ENCODE measurements at places on chromosomes 3 and 15. TPM values are rescaled to one million over a fixed set of nuclear protein-coding genes. Genes with fewer than 3 reads are reported as not detected.
A peak's percentile ranks its signal among the peaks of the same experiment; 100 is the strongest.

DNA sequence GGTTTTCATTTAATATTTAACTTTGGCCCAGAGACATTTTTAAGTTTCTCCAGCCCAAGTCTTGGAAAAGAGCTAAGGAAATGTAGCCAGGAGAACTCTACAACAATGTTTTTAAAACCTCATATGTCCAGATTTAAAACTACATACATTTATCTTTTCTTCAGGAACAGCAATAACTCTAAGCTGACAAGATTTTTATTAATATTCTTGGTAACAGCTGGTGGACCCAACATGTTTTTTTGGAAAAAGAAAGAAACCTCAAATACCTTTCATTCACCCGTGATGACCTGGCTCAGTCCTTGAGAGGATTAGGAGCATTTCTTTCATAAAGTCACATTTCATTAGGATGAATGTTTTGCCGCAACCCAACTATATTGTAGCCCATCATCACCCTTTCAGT, 50.4 kb upstream of the CMSS1 start:
- no peak for DNase-seq

- no peak for DNase-seq
Observed at GRCh38 chr15:66646308-66646707, 55.7 kb upstream of the SMAD6 start.

DNA sequence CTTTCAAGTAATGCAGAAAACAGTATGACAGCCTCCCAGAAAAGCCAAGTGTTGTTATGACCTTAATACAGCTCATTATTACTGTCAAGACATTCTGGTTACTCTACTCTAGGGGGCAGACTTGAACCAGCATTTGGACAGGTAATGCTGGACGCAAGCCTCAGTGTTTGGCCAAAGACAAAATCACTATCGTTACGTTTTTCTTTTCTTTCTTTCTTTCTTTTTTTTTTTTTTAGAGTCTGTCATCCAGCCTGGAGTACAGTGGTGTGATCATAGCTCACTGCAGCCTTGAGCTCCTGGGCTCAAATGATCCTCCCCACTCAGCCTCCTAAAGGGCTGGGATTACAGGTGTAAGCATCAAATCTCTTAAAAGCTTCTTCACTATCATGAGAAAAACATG, 29.4 kb upstream of the TMEM45A start:
- DNase-seq = peak; percentile 78

DNA sequence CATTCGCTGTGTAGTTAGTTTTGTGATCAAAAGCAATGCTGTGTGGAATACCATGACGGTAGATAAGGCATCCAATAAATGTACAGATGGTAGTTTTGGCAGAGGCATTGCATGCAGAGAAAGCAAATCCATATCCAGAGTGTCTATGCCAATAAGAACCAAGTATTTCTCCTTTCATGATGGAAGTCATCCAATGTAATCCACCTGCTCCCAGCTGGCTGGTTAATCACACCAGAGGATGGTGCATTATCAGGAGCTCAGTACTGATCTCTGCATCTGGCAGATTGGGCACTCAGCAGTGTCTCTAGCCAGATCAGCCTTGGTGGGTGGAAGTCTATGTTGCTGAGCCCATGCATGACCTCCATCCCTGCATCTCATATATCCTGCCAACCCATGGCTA, 677.7 kb upstream of the NECTIN3 start:
- DNase-seq = no peak

- peak; percentile 54 for DNase-seq
Observed at GRCh38 chr3:58341376-58341775, 8.7 kb downstream of the PXK start.

GRCh38 chr15:90680371-90680935, 36.7 kb upstream of the BLM start:
- peak; percentile 98 for DNase-seq

DNA sequence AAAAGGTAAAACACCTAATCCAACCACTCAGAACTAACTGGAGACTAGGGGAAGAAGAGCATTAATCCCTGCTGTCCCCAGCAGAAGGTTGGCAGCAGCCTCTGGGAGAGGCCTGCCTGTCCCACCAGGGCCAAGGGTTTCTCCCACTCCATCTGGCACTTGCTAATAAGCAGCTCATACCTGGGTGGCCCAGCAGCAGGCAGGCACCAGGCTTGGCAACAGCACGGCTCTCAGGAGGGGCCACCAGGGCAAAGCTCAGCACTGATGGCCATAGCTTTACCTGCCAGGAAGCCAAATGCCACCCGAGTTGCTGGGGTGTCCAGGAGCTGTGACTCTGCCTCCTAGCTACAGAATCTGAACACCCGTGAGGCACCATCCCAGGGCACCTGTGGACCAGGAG, 58.3 kb downstream of the BOC start:
- DNase-seq = no peak

- no peak for DNase-seq
Observed at GRCh38 chr15:50046159-50046558, 72.9 kb downstream of the ATP8B4 start.

- peak; percentile 65 for DNase-seq
Observed at GRCh38 chr15:99155961-99156443, 51.1 kb downstream of the SYNM start.

DNA sequence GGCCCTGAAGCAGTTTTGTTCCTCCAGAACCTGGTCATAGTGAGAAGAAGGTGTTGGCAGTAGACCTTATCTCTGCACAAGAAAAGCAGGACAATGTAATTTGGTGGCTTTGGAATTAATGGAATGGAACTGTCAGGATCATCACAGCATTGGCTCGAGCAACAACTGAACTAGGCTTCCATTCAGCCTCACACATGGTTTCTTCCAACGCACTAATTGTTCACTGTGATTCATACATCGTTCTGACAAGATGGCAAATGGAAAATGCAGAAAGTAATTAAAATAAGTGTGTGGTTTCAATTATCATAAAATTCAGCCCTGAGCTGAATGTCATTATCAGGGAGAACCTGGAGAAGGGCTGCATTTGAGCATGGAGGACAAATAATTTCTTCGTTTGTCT, 80.6 kb downstream of the MFSD1 start:
- no peak for DNase-seq

DNA sequence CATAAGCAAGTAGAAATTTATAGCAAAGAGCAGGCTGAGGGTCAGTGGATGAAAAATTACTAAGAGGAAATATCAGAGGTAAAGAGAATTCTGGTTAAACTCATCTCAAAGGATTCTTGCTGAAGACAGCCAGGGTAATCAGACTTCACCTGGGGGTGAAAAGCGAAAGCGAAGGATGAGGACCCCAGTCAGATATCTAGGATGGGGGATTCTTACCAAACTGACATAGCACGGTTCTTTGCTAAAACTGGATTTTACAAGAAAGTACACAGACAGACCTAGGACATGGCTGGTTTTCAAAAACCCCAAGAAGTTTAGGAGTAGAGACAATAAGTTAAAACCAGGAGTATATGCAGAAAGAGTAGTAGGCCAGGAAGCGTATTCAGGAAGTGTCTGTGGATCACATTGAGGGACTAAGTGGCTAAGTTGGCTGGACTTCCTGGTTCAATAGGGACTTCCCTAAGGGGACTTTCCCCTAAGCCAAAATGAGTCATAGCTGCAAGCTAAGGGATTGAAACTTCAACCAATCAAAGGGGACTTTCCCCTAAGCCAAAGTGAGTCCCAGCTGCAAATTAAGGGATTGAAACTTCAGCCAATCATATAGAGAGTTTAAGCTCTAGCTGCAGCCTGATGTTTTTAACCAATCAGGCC, 2.4 kb upstream of the CFAP91 start:
- DNase-seq = peak; percentile 57

DNA sequence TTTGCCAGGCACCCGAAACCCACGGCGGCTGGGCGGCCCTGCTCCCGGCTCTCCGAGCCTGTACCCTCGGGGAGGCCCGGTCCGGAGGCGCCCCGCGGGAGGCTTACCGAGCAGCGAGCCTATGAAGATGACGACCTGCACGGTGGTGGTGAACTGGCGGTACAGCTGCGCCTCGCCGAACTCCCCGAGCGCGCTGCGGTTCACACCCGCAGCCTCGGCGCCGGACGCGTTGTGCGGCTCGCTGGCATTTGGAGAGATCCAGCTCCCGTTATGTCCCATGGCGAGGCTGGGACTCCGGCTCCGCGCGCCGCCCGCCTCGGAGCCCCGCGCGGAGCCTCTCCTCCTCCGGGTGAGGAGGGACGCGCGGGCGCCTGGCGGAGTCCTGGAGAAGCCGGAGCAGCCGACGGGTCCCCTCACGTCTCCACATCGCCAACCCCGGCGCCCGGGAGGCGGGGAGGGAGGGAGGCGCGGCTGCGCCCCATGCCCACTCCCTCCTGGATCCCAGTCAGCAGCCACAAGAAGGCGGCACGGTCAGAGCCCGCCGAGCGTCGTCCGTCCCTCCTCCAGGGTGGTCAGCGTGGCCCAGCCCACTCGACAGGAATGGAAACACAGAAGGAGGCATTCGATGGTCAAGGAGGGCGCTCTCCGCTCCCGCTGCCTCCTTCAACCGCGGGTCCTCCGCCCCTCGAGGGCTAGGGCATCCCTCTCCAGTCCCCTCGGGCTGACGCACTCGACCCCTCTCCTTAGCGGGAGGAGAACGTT, at the start of gene GPR176:
TSS of gene GPR176 (minus strand) at position 519 of the 762 bp plus-strand sequence. CDS start at position 279, 240 bp downstream.
- DNase-seq = peak; percentile 84

DNA sequence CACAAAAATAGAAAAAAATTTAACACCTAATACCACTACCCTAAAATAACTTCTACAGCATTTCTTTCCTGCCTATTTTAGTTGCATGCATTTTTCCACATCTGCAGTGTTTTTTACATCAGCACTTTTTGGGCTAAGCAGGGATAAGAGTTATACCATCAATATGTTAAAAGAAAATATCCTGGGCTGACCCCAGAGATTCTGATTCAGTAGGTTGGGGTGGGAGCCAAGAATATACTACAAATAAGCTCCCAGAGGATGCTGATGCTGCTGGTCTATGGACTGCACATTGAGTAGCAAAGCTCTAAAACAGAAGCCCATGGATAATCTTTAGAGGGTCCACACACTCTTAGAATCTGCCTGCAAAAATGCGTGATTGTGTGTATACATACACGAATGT, 14.8 kb downstream of the FYCO1 start:
- peak; percentile 72 for DNase-seq

DNA sequence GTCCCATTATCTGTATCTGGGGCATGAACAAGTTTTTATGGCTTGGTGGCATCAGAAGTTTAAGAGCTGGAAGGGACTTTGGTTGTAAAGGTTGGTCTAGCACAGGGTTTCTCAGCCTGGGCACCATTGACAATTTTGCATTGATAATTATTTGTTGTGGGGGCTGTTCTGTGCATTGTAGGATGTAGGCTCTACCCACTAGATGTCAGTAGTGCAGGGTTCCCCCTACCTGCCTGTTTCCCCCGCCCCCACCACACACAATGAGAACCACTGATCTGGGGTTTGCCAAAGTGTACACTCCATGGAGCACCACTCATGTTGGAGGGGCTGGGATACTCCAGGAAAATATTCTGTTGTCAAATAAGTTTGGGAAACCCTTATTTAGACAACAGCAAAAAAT, 42.7 kb downstream of the PLCL2 start:
- DNase-seq = no peak

GRCh38 chr15:100463515-100463914, 65.2 kb downstream of the CERS3 start:
- no peak for DNase-seq

DNA sequence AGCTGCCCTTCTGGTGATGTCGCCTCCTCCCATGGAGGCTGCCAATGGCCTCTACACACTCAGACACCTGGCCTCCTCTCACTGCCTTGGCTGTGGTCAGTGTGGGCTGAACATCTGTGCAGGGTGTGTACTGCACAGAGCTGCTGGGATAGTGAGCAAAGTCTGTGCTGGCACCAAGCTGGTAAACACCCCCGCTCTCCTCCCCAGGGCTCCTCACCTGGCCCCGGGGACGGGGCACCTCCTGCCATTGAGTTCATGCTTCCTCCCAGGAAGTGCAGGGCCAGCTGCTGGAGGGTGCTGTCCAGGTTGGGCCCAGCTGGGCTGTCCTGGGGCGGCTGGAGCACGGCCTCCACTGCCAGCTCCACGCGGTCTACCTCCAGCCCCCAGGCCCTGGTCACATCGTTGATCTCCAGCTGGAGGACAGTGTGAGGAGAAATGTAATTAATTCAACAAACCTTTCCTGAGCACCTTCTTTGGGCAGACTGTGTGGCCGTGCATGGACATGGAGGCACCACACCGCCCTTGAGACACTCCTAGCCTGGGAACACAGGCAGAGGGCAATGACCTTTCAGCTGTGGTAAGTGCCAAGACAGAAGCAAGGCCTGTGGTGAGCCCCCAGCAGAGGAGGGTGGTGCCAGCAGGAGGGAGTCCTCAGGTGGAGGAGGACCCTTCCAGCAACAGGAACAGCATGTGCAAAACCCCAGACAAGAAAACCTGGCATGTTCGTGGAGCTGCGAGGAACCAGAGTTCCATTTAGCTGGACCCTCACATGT, 6.8 kb downstream of the STOML1 start:
- peak; percentile 83 for DNase-seq

- no peak for DNase-seq
Observed at GRCh38 chr3:64666171-64666588, 21.6 kb downstream of the ADAMTS9 start.

DNA sequence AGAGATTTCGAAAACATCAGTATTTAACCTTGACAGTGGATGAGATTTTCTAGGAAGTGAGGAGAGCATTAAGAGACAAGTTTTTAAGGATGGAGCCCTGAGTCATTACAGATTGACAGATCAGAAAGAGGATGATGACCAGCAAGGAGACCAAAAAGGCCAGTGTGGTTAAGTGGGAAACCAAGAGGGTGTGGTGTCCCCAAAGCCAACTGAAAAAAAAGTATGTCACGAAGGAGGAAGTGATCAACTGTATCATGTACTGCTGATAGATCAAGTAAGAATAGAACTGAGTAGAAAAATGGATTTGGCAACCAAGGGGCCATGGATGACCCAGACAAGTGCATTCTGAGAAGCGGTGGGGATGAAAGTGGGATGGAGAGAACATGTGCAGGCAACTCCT, 491.8 kb downstream of the FHIT start:
- no peak for DNase-seq

CPEB1 gene
- polyA plus RNA-seq = 8.9 TPM

CIP2A gene
- polyA plus RNA-seq = 11.9 TPM

ZNF774 gene
- polyA plus RNA-seq = 0.91 TPM

CCDC13 gene
- 0.19 TPM for polyA plus RNA-seq

A4GNT gene
- polyA plus RNA-seq = not detected

PRSS50 gene
- not detected for polyA plus RNA-seq

PSMD6 gene
- polyA plus RNA-seq = 86.6 TPM

GADL1 gene
- not detected for polyA plus RNA-seq

LRTM1 gene
- not detected for polyA plus RNA-seq

CASR gene
- polyA plus RNA-seq = not detected
